ENCODE measurements at places on chromosomes 11 and 22.

DNA sequence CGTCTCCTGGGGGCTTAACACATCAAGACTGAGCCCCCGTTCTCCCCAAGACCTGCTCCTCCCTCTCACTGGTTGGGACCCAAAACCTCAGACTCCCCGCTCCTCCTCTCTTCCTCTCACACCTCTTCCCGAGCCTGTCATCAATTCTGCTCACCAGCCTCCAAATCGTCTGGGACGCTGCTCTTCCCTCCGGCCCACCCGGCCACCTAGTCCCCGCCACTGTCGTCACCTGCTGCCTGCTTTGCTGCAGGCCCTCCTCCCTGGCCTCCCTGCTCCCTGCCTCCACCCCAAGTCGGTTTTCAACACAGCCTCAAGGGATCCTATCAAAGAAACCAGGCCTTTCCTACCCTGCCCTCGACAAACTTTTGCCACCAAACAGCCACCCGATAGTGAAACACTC, 3.1 kb downstream of the MFNG start:
- DNase-seq: no peak

DNA sequence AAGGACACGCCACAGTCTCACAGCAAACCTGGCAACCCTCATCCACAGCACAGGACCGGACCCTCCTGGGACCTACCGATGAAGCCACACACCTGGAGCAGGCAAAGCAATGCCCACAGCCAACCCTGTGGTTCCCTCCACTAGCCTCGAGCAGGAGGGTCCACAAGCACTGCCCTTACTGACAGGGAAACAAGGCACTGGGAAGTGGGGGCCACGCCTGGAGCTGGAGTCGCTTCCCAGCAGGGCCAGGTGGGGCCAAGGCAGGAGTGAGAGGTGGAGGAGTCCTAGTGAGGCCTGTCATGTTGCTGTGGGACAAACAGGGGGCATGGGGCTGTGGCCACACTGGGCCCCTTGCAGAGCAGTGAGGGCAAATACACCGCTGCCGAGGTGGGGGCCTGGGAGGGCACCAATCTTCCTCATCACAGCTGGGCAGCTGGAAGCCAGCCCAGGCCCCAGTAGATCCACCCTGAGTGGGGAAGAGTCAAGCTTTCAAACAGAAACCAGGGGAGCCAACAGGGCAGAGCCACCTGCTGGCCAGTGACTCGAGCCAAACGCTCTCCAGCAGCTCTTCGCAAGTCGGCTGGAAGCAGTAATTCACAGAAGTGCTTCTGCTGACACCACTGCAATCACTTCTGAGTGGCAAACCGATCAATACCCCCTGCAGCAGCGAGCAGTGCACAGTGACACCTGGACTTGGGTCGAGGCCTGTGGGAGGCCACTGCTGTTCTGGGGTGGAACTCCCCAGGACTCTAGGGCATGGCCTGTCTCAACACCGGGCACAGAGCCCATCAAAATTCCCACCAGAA, 13.7 kb downstream of the SULT4A1 start:
- no peak for DNase-seq

DNA sequence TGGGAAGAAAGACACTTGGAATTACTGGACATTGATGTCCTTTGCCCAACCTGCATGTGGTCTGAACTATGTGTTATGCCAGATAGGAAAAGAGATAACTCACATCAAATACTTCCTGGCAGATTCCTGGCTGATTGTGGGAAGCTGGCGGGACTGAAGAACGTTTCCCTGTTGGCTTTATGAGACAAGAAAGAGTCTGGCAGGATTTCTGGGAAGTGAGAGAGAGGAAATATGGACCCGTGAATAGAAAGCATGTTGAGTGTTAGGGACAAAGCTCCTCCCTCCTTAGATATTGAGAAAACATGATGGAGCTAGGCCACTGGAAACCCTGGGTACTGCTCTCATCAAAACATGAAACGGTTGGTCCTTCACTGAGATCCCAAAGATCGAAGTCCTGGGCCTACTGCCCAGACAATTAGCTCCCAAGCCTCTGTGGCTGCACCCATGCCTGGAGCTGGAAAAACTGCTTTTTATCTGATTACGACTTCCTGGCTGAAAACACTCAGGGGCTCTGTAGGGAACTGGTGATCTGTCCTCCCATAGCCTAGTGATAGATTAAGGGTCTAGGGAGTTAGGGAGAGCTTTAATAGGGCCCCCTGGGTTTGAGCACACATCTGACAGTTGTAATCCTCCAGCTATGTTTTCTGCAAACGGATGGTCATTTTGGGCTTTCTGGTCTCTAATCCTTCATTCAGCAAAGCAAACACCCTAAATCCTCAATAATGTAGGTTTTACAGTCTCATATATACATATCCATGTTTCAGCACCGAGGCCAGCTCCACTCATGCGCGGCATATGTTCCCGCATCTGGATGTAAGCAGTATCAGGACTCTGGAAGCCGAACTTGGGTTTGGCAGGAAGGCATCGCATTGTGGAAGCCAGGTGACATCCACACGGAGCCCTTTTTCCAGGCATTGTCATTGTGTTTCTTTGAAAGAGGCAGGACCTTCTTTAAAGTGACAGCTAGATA, 6.1 kb upstream of the B3GAT1 start:
- no peak for DNase-seq

- no peak for DNase-seq
These were observed 76.3 kb downstream of the NTM start for GRCh38 chr11:131446590-131447275.

DNA sequence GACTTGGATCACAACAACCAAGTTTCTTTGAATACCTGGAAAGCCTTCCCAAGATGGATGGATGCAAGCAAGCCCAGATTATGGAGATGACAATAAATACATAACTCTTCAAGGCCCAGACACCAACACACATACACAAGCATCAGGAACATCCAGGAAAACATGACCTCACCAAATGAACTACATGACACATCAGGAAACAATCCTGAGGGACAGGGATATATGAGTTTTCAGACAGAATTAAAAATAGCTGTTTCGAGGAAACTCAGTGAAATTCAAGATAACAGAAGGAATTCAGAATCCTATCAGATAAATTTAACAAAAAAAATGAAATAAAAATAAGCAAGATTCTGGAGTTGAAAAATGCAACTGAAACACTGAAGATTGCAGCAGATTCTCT, 659.4 kb downstream of the METTL15 start:
- DNase-seq: peak; percentile 71

DNA sequence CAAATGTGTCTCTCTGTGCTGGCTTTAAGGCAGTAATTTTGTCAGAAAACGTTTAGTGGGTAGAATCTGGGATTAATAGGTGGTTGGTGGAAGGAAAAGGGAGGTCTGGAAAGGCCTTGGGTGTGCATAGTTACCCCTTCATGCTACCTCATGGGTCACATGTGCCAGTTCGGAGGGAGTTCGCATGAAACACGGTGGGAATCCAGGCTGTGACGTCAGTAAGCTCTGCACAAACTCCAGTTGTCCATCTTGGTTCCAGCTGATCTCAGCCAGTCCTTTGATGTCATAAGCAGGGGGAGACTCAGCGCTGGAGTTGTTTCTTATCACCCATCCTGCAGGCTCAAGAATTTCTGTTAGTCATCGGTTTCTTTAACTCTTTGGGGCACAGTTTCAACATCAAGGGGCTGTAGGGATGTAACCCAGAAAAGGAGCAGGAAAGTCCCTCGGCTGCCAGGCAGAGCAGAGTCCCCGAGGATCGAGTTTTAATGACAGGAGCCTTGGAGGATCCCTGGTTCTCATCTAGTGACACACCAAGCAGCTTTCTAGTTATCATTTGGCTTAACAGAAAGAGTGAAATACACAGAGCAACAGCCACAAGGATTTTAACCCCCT, 28.9 kb downstream of the MOV10L1 start:
- DNase-seq: peak; percentile 61

DNA sequence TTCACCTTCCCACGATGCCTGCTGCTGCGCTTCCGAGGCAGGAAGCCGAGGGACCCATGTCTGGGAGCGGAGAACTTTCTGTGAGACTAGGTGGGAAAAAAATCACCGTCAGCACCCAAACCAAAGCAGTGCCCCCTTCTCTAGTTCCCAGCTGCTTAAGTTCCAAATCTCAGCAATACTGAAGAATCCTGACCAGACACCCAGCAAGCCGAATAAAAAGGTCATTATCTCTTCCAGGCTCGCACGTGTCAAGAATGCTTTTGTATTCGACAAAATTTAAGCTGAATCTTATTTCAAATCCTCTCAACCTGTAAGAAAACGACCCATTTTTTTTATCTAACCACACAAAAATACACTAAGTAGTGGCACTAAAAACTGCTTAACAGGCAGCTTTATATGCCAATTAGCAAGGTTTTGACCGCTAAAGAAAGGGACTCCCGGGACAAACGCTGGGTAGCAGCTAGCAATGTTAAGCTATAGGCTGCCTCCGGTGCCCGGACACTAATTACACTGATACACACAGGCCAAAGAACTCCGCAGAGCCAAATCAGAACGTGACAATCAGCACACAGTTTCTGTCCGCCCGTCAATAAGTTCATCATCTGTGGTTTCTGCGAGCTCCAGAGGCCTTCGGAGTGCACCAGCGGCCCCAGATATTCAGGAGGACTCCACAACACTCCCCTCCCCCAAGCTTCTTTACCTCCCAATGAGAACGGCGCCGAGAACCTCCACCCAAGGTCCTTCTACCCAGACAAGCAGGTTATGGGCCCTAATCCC, 728 bp downstream of the RPL3 start:
- DNase-seq: peak; percentile 44

DNA sequence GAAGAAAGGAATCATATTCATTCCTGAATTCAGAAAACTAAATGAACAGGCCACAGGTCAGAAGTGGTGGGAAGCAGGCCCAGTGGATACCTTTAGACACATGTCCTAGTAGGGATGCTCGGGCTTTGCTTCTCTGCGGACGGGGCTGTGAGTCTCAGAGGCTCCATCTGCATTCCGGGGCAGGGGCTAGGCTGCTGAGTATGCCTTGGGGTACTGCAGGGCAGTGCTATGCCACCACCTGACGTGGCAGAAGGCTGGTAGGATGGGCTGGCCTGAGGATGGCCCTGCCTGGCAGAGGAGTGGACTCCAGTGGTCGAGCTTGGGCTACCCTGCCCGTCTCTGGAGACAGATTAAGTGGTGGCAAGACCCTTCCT, 9.6 kb downstream of the C22orf23 start:
- DNase-seq: no peak

DNA sequence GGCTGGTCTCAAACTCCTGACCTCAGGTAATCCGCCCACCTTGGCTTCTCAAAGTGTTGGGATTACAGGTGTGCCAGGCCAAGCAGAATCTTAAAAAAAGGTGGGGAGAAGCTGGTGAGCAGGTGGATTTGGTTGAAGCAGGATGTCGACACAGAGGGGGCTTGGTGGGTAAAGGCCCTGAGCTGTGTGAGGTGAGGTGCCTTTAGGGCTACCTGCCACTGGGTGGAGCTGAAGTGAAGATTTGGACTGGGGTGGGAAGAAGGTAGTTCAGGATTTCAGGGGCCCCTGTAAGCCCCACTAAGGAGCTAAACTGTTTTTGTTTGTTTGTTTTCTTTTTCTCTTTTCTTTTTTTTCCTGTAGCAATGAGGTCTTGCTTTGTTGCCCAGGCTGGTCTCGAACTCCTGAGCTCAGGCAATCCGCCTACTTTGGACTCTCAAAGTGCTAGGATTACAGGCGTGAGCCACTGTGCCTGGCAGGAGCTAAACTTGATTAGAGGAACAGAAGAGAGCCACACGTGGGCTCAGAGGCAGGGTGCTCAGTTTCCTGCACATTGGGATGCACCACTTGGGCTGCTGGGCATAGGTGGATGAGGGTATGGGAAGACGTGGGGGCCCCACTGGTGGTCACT, 6.0 kb downstream of the P2RX6 start:
- no peak for DNase-seq

DNA sequence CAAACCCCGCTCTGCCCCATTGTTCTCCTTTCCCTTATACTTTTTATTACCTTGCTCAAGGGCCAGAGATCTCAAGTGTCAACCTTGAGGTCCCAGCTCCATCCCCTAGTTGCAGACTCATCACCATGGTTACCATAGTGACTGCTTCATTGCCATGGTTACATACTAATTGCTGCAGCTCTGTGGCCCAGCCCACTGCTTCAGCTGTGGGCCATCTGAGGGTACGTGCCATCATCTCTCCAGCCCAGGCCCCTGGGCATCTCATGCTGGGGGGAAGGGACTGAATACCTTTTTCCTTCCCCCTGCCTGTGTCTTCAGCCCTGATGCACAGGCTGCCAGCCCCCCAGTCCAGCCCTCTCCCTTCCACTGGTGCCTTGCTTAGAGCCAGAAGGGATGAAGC, 22.2 kb downstream of the TREH start:
- DNase-seq: peak; percentile 20

DNA sequence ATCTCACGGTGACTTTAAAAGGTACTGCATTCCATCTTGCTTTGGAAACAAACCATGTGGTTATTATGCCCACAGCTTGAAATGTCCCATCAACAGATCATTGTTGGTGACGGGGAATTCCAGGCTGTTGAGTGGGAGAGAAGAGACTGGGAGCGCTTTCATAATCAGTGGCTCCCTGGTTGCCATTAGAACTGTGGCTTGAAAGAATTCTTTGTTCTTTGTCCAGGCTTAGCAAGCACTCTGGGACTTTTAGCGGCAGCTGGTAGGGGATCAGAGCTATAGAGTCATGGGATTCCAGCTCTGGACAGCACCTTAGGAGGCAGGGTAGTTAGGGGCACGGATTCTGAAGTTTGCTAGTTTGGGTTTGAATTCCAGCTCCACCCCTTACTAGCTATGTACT, 22.0 kb downstream of the MMP20 start:
- no peak for DNase-seq

DNA sequence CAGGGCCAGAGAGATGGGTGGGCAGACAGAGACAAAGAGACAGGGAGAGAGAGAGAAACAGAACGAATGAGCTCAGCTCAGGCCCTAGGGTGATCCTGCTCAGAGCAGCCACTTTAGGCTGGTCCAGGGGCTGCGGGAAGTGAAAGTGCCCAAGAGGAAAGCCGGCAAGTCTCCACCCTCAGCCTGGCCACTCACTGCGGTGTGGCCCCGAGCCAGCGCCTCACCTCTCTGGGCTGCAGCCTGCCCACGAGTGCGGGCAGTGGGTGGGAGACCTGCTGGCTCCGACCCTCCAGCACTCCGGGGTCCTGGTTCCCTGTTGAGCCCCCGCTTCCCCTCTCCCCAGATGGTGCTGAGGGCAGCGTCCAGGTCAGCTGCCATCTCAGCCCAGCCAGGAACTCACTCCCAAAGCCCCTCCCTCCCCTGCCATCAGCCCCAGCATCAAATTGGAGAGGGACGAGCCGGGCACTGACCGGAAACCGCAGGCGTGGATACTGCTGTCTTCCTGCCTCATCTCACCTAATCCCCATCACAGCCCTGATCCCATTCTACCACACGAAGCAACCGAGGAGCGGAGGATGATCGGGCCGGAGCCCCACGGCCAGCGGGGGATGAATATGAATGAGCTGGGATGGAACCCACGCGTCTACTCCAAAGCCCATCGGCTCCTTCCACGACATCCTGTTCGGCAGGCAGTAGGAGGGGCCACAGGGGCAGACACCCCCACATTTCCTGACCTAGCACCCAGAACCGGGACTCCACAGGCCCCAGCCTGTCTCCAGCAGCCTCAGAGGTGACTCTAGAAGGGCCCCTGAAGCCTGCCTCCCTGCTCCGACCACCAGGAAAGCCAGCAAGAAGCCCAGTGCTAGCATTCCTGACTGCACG, 16.9 kb downstream of the ELFN2 start:
- DNase-seq: no peak
